Activated CD8-positive, alpha-beta memory T cell treated with anti-CD3 and anti-CD28 coated beads, Interleukin-2, amount 10 ng/mL, durations not matched to agents 7 days and 5 days (primary cell): ENCODE measurements at places on chromosomes 5 and 9. TPM values are rescaled to one million over a fixed set of nuclear protein-coding genes. Genes with fewer than 3 reads are reported as not detected.

Gene PCSK1
- total RNA-seq: not detected

Gene LCN2
- total RNA-seq: not detected

Gene FOXD1
- 0.59 TPM for total RNA-seq

Gene PCDHA10
- total RNA-seq: not detected

GRCh38 chr5:153613144-153613543 lies 122.7 kb downstream of the GRIA1 start:
- peaks cover 2% of the 10 kb centered on the region for H3K27me3 ChIP-seq
- no peaks in the 10 kb centered on the region for H3K36me3 ChIP-seq
- no peak for DNase-seq
- H3K4me1 ChIP-seq: no peaks in the 10 kb centered on the region
- no peak overlapping the region for H3K27ac ChIP-seq
- no peak overlapping the region for H3K4me3 ChIP-seq

Gene TMEM174
- not detected for total RNA-seq

DNA sequence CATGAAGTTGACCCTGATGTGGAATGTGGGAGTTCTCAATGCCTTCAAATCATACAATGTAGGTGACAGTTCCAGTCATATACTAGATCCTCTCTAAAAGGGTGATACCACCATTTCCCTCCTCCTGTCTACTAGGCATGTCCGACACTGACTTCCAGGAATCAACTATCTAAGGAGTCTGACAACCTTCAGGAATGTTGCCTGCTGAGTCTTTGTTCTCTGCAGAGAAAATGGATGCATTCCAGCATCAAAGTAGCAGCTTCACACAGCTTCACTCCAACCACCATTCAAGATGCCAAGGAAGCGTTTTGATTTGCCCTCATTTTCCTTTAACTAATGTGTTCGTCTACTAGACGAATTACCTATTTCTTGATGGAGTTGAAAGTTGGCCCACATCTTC lies 530.2 kb downstream of the EBF1 start:
- no peaks in the 10 kb centered on the region for H3K4me1 ChIP-seq
- no peak overlapping the region for H3K27ac ChIP-seq
- no peak overlapping the region for H3K4me3 ChIP-seq

Gene IL4
- total RNA-seq: 0.53 TPM

DNA sequence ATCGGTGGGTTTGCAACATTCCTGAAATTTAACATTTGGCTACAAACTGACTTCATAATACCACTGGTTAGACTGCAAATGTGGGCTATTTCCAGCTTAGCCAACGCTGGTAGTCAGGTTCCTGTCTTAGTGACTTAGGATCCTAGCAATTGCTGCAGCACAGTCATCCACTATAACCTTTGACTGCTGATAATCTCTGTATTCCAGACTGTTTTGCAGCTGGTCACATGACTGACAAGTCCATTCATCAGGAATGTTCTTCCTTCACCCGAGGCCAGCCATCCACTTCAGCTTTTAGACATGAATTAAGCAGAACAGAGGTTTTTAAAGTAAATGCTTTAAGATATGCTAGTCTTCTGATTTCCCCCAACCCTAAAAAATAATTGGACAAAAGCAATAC lies 425.9 kb upstream of the MPDZ start:
- no peaks in the 10 kb centered on the region for H3K4me1 ChIP-seq
- H3K27ac ChIP-seq: no peak overlapping the region
- no peaks in the 10 kb centered on the region for H3K27me3 ChIP-seq
- H3K36me3 ChIP-seq: no peaks in the 10 kb centered on the region
- DNase-seq: no peak
- H3K4me3 ChIP-seq: no peak overlapping the region

- peaks cover 45% of the 10 kb centered on the region for H3K36me3 ChIP-seq
- DNase-seq: no peak
- H3K27me3 ChIP-seq: no peaks in the 10 kb centered on the region
- no peak overlapping the region for H3K27ac ChIP-seq
- H3K4me1 ChIP-seq: peaks cover 14% of the 10 kb centered on the region
These were observed 26.9 kb downstream of the GOLPH3 start for GRCh38 chr5:32147236-32147635.

- H3K4me1 ChIP-seq: no peaks in the 10 kb centered on the region
- no peaks in the 10 kb centered on the region for H3K27me3 ChIP-seq
- no peak overlapping the region for H3K4me3 ChIP-seq
- H3K27ac ChIP-seq: no peak overlapping the region
- no peak for DNase-seq
These were observed 204.7 kb upstream of the ZNF608 start for GRCh38 chr5:124951105-124951504.

DNA sequence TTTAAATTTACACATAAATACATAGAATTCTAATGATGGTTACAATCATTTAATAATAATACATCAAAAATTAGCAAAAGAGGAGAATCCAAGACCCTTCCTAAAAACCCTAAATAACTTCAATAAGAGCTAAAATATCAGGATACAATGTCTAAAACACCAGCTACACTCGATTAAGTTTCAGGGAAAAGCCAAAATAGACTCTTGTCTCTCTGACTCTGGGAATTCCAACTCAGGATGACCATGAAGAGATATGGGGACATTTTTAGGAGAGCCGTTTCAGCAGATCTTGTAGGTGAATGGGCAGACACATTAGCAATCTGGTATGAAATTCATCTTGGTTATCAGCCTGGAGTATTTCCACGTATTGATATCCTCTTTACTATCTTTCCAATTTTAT lies 193.3 kb upstream of the NR3C1 start:
- H3K27ac ChIP-seq: no peak overlapping the region
- H3K4me1 ChIP-seq: peaks cover 41% of the 10 kb centered on the region
- peaks cover 10% of the 10 kb centered on the region for H3K36me3 ChIP-seq
- DNase-seq: no peak
- H3K4me3 ChIP-seq: no peak overlapping the region

DNA sequence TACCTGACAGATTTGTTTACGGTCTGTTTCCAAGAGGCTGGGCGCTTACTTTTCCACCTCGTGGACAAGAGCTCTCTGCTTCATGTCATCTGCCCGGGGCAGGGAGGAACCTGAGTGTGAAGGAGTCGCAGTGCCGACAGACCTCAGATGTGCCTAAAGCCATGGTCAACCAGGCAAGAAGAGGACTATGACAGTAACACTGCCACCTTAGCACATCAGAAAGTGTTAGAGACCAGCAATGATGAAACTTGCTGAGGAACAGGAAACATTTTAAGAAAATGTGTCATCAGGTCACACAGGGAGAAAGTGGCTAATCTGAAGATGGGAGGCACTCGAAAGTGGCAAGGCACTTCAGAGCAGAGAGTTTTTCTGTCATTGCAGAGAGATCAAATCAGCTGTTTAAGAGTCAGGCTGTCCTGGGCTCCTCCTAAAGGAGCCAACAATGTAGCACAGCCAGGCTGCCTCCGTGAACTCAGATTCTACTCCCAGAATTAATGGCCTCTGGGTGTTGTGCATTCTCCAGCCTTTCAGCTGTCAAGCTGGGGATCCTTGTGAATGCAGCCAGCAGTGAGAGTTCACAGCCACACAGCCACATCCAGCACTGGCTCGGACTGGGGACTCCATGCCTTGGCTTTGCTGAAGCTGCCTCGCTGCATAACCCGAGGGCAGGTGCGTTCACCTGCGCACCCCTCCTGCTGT lies 94.6 kb downstream of the RAPGEF1 start:
- peak overlapping the region; percentile 80 for H3K27ac ChIP-seq
- H3K27me3 ChIP-seq: no peaks in the 10 kb centered on the region
- peaks cover 50% of the 10 kb centered on the region for H3K36me3 ChIP-seq

Gene LCN12
- total RNA-seq: 0.68 TPM

DNA sequence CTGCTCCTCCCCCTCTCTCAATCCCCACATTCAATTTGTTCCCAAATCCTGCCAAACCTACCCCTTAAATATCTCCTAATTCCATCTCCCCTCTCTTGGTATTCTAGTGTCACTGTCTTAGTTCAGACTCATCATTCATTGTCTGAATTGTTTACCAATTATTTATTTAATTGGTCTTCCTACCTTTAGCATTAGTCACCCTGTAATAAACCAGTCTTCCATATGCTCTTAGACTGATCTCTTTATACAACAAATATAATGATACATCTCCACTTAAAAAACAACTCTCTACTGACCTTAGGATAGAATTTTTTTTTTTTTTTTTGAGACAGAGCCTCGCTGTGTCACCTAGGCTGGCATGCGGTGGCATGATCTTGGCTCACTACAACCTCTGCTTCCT lies 51.4 kb downstream of the RFK start:
- no peaks in the 10 kb centered on the region for H3K4me1 ChIP-seq
- H3K36me3 ChIP-seq: no peaks in the 10 kb centered on the region
- peaks cover 10% of the 10 kb centered on the region for H3K27me3 ChIP-seq
- no peak overlapping the region for H3K4me3 ChIP-seq
- H3K27ac ChIP-seq: no peak overlapping the region

DNA sequence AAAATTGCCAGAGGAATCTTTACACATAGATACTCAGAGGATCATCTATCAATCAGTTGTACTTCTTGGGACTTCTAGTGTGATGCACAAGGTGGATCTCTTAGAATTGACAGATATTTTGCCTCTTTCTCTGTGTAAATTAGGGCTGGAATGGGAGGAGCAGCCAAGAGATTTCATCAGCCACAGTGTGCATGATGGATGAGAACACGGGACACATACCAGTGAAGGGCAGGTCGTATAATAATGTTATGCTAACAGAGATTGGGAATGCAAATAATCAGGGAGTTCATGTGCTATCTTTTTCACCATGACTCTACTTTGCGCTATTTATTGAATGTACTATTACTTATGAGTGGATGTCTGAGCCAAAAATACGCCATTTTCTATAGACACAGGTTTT lies 43.3 kb upstream of the ISOC1 start:
- no peak for DNase-seq
- no peaks in the 10 kb centered on the region for H3K4me1 ChIP-seq
- H3K27ac ChIP-seq: no peak overlapping the region
- H3K27me3 ChIP-seq: no peaks in the 10 kb centered on the region
- H3K36me3 ChIP-seq: no peaks in the 10 kb centered on the region

GRCh38 chr9:81772144-81772543 lies 82.8 kb upstream of the TLE1 start:
- H3K27ac ChIP-seq: no peak overlapping the region
- H3K27me3 ChIP-seq: no peaks in the 10 kb centered on the region
- no peak overlapping the region for H3K4me3 ChIP-seq
- no peak for DNase-seq
- no peaks in the 10 kb centered on the region for H3K4me1 ChIP-seq

DNA sequence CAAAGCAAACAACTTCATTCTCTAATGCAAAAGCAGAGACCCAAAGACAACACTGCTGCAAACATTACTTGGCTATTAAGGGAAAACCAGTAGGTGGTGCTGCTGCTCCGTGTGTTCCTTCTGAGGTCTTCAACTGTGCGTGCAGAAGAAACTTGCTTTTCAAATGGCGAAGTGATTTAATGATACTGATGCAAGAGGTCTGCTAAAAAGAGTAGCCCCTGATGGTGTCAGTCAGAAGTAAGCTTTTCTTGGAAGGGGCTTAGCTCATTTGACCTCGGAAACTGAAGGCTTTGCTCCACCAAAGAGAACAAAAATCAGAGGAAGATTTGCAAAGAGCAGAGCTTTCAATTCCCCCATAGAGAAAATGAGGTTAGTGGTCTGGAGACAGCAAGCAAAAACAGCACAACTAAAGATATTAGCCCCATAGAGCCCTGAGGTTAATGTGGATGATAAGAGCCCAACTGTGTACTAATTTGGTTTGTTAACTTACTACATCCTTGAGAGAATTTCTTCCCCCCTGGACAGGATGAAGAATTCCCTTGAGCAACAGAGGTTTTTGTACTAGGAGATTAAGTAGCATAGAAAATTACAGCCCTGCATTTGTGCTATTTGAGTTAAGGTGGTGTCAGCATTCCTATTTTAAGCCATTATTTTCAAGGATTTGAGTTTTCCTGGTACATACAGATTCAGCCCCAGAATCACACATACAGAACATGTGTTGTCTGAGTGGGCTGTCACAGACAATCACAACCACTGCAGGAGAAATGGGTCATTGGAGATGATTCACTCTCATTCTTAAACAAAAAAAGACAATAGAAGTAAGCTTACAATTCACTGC lies 153.2 kb upstream of the C9orf72 start:
- H3K4me1 ChIP-seq: no peaks in the 10 kb centered on the region
- H3K4me3 ChIP-seq: no peak overlapping the region
- no peaks in the 10 kb centered on the region for H3K36me3 ChIP-seq
- DNase-seq: peak; percentile 58
- H3K27ac ChIP-seq: no peak overlapping the region
- peaks cover 23% of the 10 kb centered on the region for H3K27me3 ChIP-seq

Gene QRFP
- total RNA-seq: not detected

DNA sequence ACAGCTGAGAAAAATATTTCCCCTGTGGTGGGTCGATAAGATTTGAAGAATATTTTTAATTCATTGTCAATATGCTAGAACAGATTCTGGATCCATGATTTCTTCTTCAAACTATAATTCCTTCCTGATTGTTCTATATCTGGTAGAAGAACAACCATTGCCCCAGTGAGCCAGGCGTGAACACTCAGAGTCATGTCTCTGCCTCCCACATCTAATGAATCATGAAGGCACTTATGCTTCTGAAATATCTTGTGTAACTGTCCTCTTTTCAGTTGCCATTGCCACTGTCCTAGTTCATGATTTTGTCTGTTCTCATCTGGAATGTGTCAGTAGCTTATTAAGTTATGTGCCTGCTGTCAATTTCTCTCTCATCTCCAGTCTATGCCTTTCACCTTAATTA lies 40.0 kb downstream of the GABRG2 start:
- no peaks in the 10 kb centered on the region for H3K4me1 ChIP-seq
- H3K27me3 ChIP-seq: no peaks in the 10 kb centered on the region
- DNase-seq: no peak
- no peak overlapping the region for H3K27ac ChIP-seq

Gene GNAQ
- 24.2 TPM for total RNA-seq

Gene PCDHGB4
- total RNA-seq: 0.07 TPM

Gene NIM1K
- 0.66 TPM for total RNA-seq
